ENCODE measurements at places on chromosomes 2 and 18.

- no peak for DNase-seq
Observed at GRCh38 chr2:7726989-7727388, 809.8 kb downstream of the RNF144A start.

GRCh38 chr2:120901201-120901600, 165.5 kb downstream of the GLI2 start:
- DNase-seq, result no peak

- DNase-seq, result no peak
Observed at GRCh38 chr18:3593381-3593903, 143.5 kb downstream of the TGIF1 start.

DNA sequence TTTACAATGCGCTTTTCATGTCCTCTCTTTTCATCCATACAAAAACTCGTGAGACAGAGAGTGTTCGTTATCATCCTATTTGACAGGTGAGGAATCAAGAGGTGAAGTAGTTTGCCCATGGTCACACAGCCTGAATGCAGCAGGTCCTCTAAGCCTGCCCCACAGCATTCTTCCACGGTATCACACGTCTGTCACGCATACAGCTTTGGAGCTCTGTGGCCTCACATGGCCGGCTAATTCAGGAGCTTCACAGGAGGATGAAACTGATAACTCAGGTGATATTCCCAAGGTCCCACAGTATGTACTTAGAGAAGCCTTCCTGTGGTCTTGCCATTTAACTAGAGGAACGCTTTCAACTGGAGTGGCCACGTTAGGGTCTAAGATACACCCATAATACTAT, 59.0 kb downstream of the MYO5B start:
- no peak for DNase-seq

- DNase-seq, result no peak
Observed at GRCh38 chr2:66389651-66390131, 45.2 kb upstream of the MEIS1 start.

- no peak for DNase-seq
Observed at GRCh38 chr18:76459687-76460350, 35.2 kb downstream of the ZNF516 start.

DNA sequence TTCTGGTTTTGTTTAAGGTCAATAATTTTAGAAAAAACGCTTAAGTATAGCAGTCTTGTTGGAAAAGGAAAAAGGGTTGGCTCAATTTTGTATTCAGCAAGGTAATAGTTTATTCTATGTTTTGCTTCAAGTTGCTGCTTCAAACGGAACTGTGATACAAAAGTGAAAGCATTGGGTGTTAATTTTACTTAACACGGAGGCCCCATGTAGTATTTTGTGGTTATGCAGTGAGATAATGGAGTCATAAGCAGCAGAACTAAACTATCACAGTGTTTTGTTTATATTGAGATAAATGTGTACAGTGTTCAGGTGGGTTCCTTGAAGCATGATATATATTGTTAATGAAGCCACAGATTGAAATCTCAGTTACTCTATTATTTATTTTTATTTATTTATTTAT, 67.0 kb upstream of the LYPD6B start:
- DNase-seq, result no peak

DNA sequence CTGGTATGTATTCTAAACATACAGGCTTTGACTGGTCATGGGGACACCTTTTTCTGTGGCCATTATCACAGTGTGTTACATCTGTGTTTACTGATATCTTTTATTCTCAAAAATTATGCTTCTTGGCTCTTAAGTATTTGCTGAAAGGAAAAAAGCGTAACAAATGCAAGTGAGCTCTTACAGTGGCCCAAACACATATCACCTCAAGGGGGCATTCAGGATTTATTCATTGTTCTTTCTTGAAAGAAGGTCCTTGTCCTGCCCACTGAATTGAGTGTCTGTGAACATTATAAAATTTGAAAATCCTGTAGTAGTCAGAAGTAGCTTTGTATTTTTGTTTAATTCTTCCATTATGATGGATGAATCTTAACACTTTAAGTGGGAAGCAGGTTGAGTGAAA, 454.5 kb downstream of the XIRP2 start:
- no peak for DNase-seq

GRCh38 chr2:218622606-218623365, 15.1 kb downstream of the PLCD4 start:
- DNase-seq, result no peak

DNA sequence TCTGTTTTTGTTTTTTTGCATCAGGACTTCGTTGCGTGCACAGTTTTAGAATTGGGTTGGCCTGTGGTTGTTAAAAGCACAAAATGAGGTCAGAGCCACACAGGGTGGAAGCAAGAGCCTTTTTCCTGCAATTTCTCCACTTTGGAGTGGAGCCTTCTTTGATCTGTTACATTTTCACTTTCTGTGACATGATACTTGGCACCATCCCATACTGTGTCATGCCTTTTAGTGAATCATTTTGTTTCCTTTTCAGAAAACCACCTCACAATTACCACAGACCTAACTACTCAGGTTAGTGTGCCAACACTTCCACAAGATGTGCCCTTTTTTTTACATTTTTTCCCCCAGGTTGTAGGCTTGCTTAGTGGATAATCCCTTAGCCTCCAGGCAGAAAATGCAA, 32.5 kb downstream of the MERTK start:
- no peak for DNase-seq

DNA sequence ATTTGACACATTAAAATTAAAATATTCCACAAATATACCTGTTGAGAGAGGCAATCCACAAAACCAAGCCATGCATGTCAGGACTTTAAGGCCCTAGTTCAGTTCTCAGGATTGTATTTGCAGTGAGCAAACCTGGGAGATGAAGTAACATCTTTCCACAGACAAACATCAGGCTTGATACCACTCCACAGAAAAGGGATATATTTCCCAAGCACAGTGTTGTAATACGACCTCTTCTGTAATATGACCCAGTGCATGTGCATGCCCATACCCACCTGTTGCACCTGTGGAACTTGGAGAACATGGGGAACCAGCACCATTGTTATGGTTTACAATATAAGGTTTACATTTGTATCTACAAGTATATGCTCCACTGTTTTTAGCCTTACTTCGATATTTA, 184.0 kb downstream of the PDE11A start:
- DNase-seq, result no peak

GRCh38 chr2:44804406-44805265, 136.9 kb upstream of the SIX3 start:
- DNase-seq, result no peak

- no peak for DNase-seq
Observed at GRCh38 chr2:43100362-43100882, 126.0 kb downstream of the ZFP36L2 start.

GRCh38 chr2:228318218-228318617, 136.7 kb upstream of the SPHKAP start:
- no peak for DNase-seq

DNA sequence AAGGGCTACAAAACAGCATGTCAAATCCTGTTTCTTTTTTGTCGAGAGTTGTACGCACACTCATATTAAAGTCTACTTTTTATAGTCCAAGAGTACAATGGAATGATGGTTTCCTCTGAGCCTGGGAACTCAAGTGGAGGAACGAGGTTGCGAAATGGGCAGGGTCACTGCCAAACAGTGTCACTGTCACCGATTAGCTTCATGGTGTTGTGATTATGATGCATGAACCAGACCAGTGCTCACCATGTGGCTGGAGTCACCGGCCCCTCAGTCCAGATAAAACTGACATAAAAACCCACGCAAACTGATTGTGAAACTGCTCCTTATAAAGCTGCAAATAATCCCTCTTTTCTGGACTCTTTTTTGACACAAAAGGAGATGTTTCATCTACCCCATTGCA, 122.0 kb downstream of the COPS8 start:
- no peak for DNase-seq

GRCh38 chr2:196112418-196113034, 43.9 kb upstream of the DNAH7 start:
- no peak for DNase-seq

GRCh38 chr2:71674158-71674851, 220.9 kb downstream of the DYSF start:
- peak; percentile 49 for DNase-seq

GRCh38 chr18:56851774-56852173, 200.6 kb downstream of the WDR7 start:
- no peak for DNase-seq

DNA sequence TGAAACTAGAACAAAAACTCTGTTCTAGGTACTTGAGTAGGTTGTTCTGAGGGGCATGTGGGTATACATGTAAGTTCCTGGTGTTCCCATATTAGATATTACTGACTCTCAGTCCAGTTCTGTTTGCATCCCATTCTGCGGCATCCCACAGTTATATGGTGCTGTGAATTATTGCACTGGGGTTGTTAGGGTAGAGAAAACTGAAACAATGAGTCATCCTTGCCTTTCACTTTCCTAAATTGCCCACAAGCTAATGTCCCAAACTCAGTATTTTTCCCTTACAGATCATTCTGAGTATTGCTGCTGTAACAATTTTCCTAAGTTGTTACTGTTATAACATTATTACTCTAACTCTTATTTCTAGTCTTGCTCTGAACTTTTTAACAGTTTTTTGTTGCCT, 3.0 kb downstream of the WDR75 start:
- DNase-seq, result no peak

DNA sequence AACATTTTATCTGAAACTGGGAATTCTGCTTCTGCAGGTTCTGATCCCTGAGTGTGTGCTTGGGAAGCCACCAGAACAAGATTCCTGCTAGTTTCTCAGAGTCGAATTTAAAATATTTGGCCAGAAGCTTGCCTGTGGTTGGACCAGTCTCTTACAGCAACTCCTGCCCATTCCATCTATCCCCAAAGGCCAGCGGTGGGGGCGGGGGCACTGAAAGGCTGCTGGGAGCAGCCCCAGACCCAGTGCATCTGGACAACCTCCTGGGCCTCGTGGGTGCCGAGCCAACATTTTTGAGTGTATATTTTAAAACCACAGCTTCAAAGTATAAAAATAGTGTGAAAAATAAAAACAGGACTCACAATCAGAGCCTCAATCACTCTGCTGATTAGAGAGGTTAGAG, 38.6 kb upstream of the ZFP36L2 start:
- no peak for DNase-seq

- no peak for DNase-seq
Observed at GRCh38 chr2:1674276-1674675, 70.0 kb downstream of the PXDN start.

DNA sequence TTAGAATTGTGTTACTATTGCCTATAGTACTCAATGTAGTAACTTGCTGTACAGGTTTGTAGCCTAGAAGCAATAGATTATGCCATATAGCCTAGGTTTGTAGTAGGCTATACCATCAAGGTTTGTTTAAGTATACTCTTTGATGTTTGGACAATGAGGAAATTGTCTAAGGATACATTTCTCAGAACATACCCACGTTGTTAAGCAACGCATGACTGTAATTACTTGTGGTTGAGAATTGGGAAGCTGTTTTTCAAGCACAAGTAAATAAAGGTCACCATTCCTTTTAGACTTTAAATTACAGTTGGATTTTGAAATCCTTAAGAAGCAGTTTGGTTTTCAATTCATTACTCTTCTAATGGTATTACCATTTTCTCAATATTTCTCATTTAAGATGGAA, 89.8 kb upstream of the KCNH7 start:
- DNase-seq, result no peak

DNA sequence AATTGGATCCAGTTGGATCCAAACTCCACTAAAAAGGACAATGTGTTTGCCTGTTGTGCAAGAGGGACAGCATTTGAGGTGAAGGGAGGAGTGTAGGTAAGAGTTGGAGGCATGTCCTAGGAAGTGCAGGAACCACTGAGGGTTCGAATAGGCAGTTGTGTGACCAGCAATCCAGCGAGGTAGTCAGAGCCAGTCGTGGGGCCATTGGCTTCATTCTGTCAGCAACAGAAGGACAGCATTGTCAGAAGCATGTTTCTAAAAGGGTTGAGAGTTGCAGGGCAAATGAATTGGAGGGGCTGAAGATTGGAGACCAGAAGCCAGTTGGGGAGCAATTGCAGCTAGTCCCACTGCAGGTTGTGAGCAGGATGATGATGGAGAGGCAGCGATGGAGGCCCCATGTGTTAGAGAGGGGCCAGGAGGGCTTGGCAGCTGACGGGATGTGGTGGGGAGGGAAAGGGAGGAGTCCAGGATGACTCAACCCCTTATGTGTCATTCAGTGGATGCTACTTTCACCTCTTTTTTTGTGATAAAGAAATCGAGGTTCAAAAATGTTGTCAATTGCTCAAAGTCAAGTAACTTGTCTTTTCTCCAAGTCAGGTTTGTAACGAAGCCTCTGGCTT, 96.7 kb upstream of the SIX3 start:
- no peak for DNase-seq

DNA sequence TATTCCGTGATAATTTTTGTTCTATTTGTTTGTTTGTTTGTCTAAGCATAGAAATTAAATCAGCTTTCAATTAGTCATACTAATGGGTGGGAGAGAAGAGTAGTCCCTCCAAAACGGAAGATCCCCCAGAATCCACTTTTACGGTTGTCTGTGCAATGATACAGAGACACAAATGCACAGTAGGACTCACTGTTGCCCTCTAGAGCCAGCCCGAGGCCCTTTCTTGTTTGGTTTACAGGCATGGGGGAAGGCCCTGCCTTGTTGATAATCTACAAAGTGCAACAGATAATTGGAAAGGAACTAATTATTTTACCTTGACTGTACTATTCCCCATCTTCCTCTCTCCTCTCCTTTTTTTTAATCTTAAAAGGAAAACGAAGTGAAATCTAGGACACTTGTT, 121.1 kb downstream of the ACOXL start:
- DNase-seq, result peak; percentile 80

DNA sequence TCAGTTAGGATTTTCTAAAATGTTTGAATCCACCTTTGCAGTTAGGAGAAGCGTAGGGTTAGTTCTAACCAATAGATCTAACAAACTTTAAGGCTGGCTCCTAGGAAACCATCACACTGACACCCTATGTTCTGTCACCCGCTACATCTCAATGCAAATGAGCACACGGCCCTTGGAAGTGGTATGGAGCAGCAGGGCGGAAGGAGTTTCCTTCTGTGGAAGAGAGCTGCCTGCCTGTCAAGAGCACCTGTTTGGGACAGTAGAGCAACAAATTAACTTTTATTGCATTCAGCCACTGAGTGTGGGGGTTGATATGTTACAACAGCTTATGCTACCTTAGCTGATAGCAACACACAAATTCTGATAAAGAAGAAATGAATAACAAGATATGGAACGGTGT, 306.9 kb upstream of the RAB6C start:
- no peak for DNase-seq

GRCh38 chr2:199228887-199229819, 228.6 kb downstream of the SATB2 start:
- DNase-seq, result peak; percentile 49

GRCh38 chr2:176421297-176422050, 152.2 kb downstream of the MTX2 start:
- DNase-seq, result no peak

- DNase-seq, result peak; percentile 62
Observed at GRCh38 chr2:235052514-235053354, 100.9 kb downstream of the SH3BP4 start.

- no peak for DNase-seq
Observed at GRCh38 chr18:28002841-28003240, 174.1 kb downstream of the CDH2 start.

GRCh38 chr2:235545339-235546150, 51.7 kb downstream of the AGAP1 start:
- peak; percentile 62 for DNase-seq

All from spleen (tissue), 13 donors.